ENCODE measurements at places on chromosomes 2 and 18.

- no peak for DNase-seq
- H3K27me3 ChIP-seq: no peaks in the 10 kb centered on the region
- H3K4me1 ChIP-seq: peaks cover 35% of the 10 kb centered on the region
- H3K27ac ChIP-seq: no peak overlapping the region
- H3K36me3 ChIP-seq: no peaks in the 10 kb centered on the region
These were observed 178.0 kb downstream of the SH3BP4 start for GRCh38 chr2:235129850-235130249.

DNA sequence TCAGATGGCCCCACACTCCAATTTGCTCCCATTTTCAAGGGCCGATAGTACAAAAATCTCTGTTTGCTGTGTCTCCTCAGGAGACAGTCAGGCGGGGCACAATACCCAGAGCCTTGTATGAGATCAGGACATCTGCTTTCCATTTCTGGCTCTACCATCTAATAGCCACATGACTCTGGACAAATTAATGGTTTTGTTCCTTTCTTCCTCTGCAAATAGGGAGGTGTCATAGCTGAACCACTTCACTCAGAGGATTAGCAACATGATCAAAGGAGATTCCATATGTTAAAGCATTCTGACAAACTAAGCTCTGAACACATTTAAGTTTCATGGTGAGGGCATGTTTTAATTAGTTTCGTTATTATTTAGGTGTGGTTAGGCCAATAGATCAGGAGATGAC is 602.1 kb upstream of the SYT4 start:
- H3K4me1 ChIP-seq: no peaks in the 10 kb centered on the region

DNA sequence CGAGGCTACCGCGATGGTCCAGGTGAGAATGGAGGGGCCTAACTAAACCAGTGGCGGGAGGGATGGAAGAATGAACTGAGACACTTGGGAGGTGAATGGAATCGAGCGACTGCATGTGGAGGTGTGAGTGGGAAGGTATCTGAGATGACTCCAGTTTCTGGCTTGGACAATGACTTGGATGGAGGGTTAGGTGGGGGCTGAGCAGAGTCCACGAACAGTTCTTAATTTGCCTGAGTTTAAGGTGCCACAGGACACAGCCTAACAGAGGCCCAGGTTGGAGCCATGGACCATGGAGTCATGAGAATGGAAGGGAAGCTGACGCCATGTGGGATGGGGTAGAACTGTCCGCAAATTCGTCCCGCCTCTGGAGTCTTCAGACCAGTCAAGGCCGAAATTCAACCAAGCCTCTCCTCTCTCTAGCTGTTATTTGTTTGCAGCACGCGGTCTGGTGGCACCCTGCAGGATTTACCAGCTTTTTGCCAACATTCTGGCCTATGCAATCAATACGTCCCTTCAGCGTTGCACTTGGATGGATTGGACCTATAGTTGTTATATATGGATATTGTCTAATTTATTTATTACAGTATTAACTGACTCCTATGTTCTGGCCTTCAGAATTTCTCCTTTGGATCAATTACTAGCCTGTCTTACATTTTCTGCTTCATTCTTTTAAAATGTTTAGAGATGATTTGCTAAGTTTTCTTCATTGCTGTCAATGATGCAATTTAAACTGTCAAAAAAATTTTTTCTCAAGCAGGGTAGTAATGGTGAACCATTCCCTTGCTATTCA is 940 bp upstream of the BOLA3 start:
- H3K4me1 ChIP-seq: no peaks in the 10 kb centered on the region
- peaks cover 5% of the 10 kb centered on the region for H3K27me3 ChIP-seq
- no peak for DNase-seq
- H3K4me3 ChIP-seq: no peak overlapping the region
- peaks cover 5% of the 10 kb centered on the region for H3K36me3 ChIP-seq

- peak overlapping the region; percentile 96 for H3K27ac ChIP-seq
- H3K36me3 ChIP-seq: no peaks in the 10 kb centered on the region
- H3K27me3 ChIP-seq: peaks cover 1% of the 10 kb centered on the region
- DNase-seq: peak; percentile 39
- peaks cover 32% of the 10 kb centered on the region for H3K4me1 ChIP-seq
These were observed 103.6 kb upstream of the CELF4 start for GRCh38 chr18:37668971-37669747.

- no peaks in the 10 kb centered on the region for H3K4me1 ChIP-seq
- no peaks in the 10 kb centered on the region for H3K27me3 ChIP-seq
- H3K4me3 ChIP-seq: no peak overlapping the region
- H3K27ac ChIP-seq: no peak overlapping the region
- no peak for DNase-seq
These were observed 84.2 kb upstream of the LYPD6 start for GRCh38 chr2:149246186-149246585.

- peaks cover 16% of the 10 kb centered on the region for H3K4me1 ChIP-seq
- peak overlapping the region; percentile 34 for H3K27ac ChIP-seq
- H3K27me3 ChIP-seq: peaks cover 3% of the 10 kb centered on the region
- no peaks in the 10 kb centered on the region for H3K36me3 ChIP-seq
- DNase-seq: peak; percentile 15
- H3K4me3 ChIP-seq: no peak overlapping the region
These were observed 33.5 kb upstream of the CRIM1 start for GRCh38 chr2:36322108-36322507.

GRCh38 chr2:101339266-101339880 is 30.9 kb upstream of the RNF149 start:
- peaks cover 22% of the 10 kb centered on the region for H3K4me1 ChIP-seq
- no peaks in the 10 kb centered on the region for H3K36me3 ChIP-seq
- DNase-seq: no peak
- peaks cover 2% of the 10 kb centered on the region for H3K27me3 ChIP-seq
- no peak overlapping the region for H3K27ac ChIP-seq
- no peak overlapping the region for H3K4me3 ChIP-seq

DNA sequence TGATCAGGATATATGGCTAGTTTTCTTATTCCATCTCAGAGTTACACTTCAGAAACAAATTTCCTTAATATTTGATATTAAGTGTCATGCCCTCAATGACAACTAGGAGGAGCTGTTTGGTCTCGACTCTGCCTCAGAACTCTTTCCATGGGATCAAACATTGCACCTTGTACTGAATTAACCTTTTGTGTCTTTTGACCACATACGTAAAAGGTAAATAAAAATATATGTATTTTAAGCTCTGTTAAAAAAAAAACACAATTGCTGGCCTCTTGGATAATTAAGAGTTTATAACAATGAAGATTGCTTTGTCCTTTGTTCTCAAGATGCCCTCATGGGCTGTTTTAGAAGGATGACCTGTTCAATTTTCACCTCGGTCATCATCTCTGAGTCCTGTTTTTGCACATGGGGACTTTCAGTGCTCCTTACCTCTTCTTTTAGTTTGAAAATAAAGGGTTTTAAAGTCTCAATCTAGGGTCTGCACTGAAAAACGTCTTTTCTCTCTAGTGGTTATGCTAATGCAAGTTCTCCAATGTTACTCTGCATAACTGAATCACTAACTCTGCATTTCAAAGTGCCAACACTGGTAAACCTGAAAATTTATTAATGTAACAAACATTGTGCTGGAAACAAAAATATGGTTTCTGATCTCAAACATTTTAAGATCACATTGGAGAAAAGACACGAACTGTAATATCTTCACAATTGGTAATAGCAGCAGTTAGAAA is 18.8 kb upstream of the FN1 start:
- no peak overlapping the region for H3K4me3 ChIP-seq
- peaks cover 5% of the 10 kb centered on the region for H3K4me1 ChIP-seq
- no peak overlapping the region for H3K27ac ChIP-seq
- no peaks in the 10 kb centered on the region for H3K27me3 ChIP-seq
- no peak for DNase-seq

DNA sequence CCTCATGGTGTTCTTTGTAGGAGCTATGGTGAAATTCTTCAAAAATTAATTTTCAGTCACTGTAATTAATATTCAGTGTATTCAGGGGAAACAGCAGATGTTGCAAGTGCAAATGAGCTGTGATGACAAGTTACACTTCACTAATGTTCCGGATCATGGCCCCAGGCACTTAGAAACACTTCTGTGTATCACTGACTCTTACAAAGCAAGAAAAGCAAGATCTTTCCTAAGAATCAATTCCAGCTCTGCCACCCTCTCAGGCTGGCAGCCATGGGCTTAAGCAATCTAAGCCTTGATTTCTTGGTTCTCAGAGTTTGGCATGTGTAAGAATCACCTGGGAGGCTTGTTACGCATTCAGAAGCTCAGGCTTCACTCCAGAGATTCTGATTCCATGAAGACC is 78.0 kb downstream of the MARCHF4 start:
- H3K4me1 ChIP-seq: peaks cover 6% of the 10 kb centered on the region
- H3K36me3 ChIP-seq: no peaks in the 10 kb centered on the region
- H3K27me3 ChIP-seq: peaks cover 2% of the 10 kb centered on the region
- no peak overlapping the region for H3K27ac ChIP-seq
- H3K4me3 ChIP-seq: no peak overlapping the region

DNA sequence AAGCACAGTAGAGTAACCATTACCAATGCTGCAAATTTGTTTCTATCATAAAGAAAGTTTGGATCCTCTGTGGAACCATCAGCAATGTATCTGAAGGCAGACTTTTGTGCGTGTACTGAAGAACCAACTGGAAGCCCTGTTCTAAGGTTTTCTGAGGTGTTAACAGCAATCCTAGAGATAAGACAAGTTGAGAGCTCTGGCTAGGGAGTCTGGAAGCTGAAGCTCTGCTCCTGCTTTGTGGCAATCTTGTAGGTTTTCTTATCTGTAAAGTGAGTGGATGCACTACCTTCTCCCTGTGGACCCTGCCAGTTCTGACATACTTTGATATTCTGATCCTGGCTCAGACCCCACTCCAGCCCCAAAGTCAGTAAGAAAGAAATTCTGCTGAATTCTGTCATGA is 171.2 kb upstream of the SLC14A2 start:
- no peak overlapping the region for H3K4me3 ChIP-seq
- no peaks in the 10 kb centered on the region for H3K27me3 ChIP-seq
- no peaks in the 10 kb centered on the region for H3K36me3 ChIP-seq
- H3K27ac ChIP-seq: no peak overlapping the region
- DNase-seq: no peak

DNA sequence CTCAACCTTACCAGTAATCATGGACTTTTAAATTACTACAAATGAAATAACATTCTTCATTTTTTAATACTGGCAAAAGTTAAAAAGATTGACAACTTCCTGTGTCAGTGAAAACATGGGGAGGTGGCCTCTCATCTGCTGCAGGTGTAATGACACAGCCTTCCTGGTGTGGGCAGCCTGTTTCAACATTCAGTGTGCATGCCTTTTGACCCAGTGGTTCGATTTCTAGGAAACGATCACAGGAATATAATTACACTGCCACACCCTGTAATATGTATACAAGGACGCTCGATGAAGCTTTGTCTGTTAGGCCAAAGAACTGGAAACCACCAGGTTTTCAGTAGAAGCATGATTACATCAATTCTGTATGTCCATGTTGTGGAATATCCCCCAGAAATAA is 68.7 kb downstream of the MTHFD2 start:
- no peak overlapping the region for H3K27ac ChIP-seq
- no peak overlapping the region for H3K4me3 ChIP-seq
- DNase-seq: no peak
- H3K4me1 ChIP-seq: no peaks in the 10 kb centered on the region

- peaks cover 36% of the 10 kb centered on the region for H3K4me1 ChIP-seq
- peaks cover 2% of the 10 kb centered on the region for H3K27me3 ChIP-seq
- H3K4me3 ChIP-seq: no peak overlapping the region
- no peaks in the 10 kb centered on the region for H3K36me3 ChIP-seq
- no peak overlapping the region for H3K27ac ChIP-seq
These were observed 43.2 kb downstream of the LPIN2 start for GRCh38 chr18:2969695-2970094.

- no peaks in the 10 kb centered on the region for H3K4me1 ChIP-seq
- peaks cover 7% of the 10 kb centered on the region for H3K27me3 ChIP-seq
- no peak overlapping the region for H3K4me3 ChIP-seq
- H3K27ac ChIP-seq: no peak overlapping the region
These were observed 34.8 kb upstream of the ITM2C start for GRCh38 chr2:230829959-230830358.

GRCh38 chr18:77512152-77512551 is 262.5 kb downstream of the GALR1 start:
- H3K27ac ChIP-seq: no peak overlapping the region
- H3K36me3 ChIP-seq: no peaks in the 10 kb centered on the region
- DNase-seq: no peak
- no peak overlapping the region for H3K4me3 ChIP-seq
- no peaks in the 10 kb centered on the region for H3K4me1 ChIP-seq

DNA sequence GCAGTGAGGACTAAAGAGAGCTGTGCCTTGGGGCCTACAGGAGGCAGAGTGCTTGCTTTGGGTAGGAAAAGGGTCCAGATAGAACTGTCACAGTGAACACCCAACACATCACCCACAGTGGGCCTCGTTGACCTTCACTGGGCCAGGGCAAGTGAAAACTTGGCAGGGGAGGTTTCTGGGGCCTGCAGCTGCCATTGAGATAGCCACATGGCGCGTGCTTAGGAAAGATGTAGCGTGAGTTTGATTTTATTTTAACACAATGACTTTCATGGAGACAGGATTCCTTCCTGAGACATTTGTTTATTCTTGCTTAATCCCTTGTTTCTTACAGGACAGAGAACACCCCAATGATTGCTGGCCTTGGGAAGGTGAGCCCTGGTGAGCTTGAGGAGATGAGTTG is 9.3 kb upstream of the ESPNL start:
- no peaks in the 10 kb centered on the region for H3K4me1 ChIP-seq
- no peak overlapping the region for H3K4me3 ChIP-seq
- no peaks in the 10 kb centered on the region for H3K36me3 ChIP-seq

DNA sequence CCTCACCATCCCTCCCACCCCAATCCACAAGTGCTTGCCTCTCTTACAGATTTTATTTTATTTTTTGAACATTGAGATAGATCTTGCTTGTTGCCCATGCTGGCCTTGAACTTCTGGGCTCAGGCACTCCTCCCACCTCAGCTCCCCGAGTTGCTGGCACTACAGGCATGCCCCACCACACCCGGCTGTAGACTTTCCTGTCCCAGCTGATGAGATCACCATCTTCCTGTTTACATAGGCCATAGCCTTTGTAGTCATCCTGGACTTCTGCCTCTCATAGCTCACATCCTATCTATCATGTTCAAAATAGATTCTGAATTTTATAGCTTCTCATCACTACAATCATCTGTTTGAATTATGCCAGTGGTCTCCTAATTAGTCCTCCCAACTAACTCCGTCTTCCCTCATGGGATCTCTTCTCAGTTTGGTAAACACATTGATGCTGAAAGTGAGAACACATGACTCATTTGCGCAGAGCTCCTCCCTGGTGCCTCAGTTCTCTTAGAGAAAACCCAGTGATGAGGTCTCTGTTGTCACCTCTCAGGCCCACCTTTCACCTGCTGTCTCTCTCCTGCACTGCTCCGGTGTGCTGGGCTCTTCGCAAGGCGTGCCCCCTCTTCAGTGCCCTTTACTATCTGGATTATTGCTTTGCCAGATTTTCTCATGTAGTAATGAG is 243.0 kb downstream of the ZNF407 start:
- no peaks in the 10 kb centered on the region for H3K36me3 ChIP-seq
- H3K27me3 ChIP-seq: peaks cover 4% of the 10 kb centered on the region
- no peak overlapping the region for H3K4me3 ChIP-seq
- no peak for DNase-seq

DNA sequence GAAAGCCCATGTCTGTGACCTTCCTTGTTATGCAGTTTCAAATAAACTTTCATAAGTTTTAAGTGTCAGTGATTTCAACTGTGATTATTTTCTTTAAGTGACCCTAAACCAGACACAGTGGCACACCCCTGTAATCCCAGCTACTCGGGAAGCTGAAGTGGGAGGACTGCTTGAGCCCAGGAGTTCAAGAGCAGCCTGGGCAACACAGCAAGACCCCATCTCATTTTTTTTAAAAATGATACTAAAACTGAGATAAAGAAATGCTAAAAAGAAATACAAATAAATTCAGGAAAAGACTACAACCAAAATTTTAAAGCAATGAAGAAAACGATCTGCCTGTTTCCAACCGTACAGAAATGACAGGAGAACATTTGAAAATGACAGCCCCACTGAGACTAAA is 54.2 kb downstream of the ROCK2 start:
- no peak for DNase-seq
- peaks cover 12% of the 10 kb centered on the region for H3K36me3 ChIP-seq
- H3K4me3 ChIP-seq: no peak overlapping the region
- H3K27ac ChIP-seq: no peak overlapping the region
- H3K4me1 ChIP-seq: peaks cover 41% of the 10 kb centered on the region
